ENCODE measurements at places on chromosomes 3 and 15.
A peak's percentile ranks its signal among the peaks of the same experiment; 100 is the strongest.

DNA sequence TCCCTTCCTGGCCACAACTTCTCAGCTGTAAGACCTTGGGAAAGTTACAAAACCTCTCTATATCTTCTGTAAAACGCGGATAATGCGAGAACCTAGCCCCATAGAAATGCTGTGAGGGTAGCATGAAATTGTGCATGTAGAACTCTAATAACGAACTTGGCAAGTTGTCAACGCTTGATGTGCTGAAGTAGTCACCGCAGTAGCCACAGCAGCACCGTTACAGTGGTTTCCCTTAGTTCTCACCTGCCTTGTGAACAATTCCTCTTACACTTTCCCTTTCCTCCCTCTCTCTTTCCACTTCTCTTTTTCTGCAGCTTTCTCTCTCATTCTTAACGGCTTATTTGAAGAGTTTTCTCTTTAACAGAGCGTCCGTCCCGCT, 447 bp upstream of the SHQ1 start:
- DNase-seq = no peak

GRCh38 chr3:42061713-42062380, 29.3 kb upstream of the TRAK1 start:
- DNase-seq = peak; percentile 65

DNA sequence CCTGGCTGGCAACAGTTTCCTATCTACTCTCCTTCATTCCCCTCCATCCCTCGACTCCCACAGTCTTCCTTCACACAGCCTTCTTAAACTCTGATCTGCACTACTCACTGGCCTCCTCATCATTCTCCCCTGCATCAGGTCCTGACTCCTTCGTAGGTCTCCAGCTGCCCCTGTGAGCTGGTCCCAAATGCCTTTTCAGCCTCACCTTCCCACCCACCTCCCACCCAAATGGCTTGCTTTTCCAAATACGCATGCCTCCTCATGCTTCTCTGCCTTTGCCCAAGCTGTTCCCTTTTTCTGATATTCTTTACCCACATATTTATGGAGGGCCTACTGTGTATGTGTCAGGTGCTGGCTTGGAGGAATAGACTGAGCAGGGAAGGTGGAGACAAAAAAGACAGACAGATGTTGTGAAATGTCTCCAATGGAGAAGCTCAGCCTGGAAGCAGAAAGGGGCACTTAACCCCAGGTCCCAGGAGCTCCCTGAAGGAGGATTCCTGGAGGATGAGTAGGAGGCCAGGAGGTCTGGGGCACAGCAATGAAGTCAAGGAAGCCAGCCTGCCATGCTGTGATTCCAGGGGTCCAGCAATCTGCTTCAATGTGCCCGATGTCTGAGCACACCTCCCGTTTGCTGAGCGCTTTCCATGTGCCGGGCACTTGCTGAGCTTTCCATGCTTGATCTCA, 252.2 kb downstream of the SHQ1 start:
- no peak for DNase-seq

DNA sequence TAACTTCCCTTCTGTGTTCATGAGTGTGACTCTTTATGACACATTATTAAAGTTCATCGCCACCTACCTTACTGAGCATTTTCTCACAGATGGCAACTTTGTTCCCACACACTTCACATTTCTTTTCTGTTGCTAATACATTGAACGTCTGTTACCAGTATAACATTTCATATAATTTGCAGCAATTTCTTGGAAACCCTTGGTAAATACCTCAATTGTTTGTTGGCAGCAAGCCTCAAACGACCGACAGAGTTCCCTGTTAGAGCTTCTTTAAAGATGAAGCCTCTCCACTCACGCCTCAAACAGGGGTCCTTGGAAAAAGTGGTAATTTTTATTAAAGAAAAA, 3.2 kb upstream of the CHSY1 start:
- no peak for DNase-seq

- DNase-seq = no peak
Measured at GRCh38 chr3:34254285-34254684, 455.9 kb downstream of the PDCD6IP start.

- no peak for DNase-seq
Measured at GRCh38 chr3:127296166-127296565, 8.3 kb upstream of the PRR20G start.

DNA sequence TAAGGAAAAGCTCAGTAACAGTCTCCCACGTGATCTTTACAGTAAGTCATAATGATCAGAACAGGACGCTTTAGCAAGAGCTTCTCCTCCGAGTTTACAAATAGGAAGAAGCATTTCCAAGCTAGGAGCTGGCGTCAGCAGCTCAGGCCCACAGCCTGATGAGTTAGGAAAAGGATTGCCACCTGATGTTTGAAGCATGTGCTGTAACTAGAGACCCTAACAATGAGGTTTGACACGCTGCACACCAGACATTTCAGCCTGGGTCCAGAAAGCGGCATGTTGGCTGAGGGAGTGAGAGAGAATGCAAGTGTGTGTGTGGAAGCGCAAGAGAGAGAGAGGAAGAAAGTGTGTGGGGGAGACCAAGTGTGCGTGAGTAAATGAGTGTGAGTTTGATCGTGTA, 47.3 kb downstream of the TLE3 start:
- no peak for DNase-seq

GRCh38 chr3:36317915-36318314, 62.4 kb upstream of the STAC start:
- no peak for DNase-seq

DNA sequence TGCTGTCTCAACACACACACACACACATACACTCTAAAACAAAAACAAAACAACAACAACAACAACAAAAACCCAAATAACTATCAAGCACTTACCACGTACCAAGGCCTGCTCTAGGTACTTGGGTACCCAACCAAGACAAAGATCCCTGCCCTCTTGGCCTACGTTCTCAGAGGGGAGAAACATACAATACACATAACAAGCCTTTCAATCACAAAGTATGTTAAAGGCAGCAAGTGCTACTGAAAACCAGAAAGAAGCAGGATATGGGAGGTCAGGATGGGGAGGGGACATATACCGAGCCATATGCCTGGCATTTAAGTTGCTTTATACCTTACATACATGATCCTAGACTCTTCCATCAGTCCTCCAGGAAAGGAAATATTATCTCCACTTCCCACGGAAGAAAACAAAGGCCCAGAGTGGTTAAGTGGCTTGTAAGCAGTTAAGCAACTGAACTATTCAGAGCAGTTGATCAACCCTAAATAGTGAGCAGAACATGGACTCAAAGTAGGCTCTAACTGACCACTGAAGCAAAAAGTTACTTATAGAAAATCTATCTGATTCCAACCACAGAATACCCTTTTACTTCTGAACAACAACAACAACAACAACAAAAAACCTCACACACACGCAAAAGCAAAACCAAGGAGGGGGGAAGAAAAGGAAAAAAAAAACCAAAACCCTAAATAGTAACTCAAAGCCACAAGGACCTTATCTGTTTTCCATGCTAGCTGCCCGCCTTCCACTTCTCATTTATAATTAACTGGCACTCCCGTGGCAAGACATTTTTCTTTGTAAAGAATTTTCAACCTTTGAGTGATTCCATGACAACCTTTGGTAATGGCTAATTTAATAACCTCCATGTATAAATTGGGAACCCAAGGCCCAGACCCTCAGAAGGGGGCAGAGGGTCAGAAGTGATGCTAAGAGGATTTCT, 21.0 kb downstream of the PRICKLE2 start:
- DNase-seq = no peak

- no peak for DNase-seq
Measured at GRCh38 chr3:173396191-173397041, 1.1 kb upstream of the NLGN1 start.

- no peak for DNase-seq
Measured at GRCh38 chr15:43469867-43470266, 23.1 kb downstream of the TP53BP1 start.

DNA sequence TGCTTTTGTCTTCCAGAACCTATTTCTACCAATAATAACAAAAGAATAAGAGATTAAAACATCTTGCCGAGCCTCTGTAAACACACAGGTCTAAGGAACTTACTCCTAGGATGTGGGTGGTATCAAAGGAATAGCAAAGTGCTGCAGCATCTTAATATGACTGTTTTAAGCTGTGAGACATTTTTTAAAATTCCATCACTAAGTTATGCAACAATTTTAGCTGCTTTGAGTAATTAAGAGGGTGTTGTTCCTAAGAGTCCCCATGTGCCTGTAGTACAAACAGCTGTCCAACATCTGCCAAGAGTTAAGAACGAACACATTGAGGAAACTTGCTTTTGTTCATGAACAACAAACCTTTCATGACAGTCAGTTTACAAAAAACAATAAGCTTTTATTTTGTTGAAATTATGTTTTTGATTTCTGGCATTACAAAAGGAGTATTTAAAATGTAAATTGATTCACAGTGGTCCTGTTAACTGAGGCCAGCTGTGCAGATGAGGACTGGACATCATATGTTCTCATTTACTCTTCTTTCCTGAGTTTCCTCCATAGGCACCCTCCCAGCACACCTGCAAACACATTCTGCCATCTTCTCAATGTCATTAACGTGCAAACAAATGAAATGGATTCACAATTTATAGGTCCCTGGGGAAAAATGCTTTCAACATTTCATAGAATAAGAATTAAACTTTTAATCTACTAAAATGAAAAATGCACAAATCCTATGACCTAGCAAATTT, 337.3 kb upstream of the ARHGEF26 start:
- no peak for DNase-seq
